Nasal cavity respiratory epithelium epithelial cell of viscerocranial mucosa (primary cell): ENCODE measurements at places on chromosomes 4 and X. TPM values are rescaled to one million over a fixed set of nuclear protein-coding genes. Genes with fewer than 3 reads are reported as not detected.

Gene SPINK2
- total RNA-seq: 0.28 TPM in 1 of 2 replicates, not detected in the other

Gene PASD1
- not detected in 2 replicates for total RNA-seq

Gene TEC
- total RNA-seq: 1.4 and 1.6 TPM in 2 replicates

Gene LGI2
- under 0.01 TPM in 1 of 2 replicates, not detected in the other for total RNA-seq

Gene NEUROG2
- not detected in 2 replicates for total RNA-seq

Gene CLTRN
- 1.00 and 1.0 TPM in 2 replicates for total RNA-seq

Gene LONRF3
- total RNA-seq: 0.34 and 1.7 TPM in 2 replicates

Gene MAGEA1
- not detected in 2 replicates for total RNA-seq

Gene ARL9
- under 0.01 and 0.28 TPM in 2 replicates for total RNA-seq

Gene DGKK
- total RNA-seq: not detected in 2 replicates

Gene PF4V1
- total RNA-seq: not detected in 2 replicates

Gene SLC26A1
- total RNA-seq: under 0.01 and 0.07 TPM in 2 replicates

Gene PABPC4L
- under 0.01 and 0.28 TPM in 2 replicates for total RNA-seq

Gene ADRA2C
- total RNA-seq: 0.34 and 0.93 TPM in 2 replicates

Gene SLC35A2
- total RNA-seq: 18.8 and 26.4 TPM in 2 replicates

Gene GUCY1A1
- 1.4 and 1.8 TPM in 2 replicates for total RNA-seq

Gene VEGFC
- total RNA-seq: 6.7 and 9.9 TPM in 2 replicates

Gene SPIN4
- 1.5 and 2.1 TPM in 2 replicates for total RNA-seq

Gene NXF3
- total RNA-seq: under 0.01 TPM in 1 of 2 replicates, not detected in the other

Gene BMPR1B
- total RNA-seq: 6.5 and 9.9 TPM in 2 replicates

Gene AMBN
- total RNA-seq: not detected in 2 replicates

Gene HSD17B13
- total RNA-seq: 0.07 TPM in 1 of 2 replicates, not detected in the other

Gene TMEM31
- not detected in 2 replicates for total RNA-seq

Gene AFM
- not detected in 2 replicates for total RNA-seq

Gene NMU
- 4.7 and 13.7 TPM in 2 replicates for total RNA-seq

Gene TMSB4X
- 1,593 and 3,921 TPM in 2 replicates for total RNA-seq

Gene SORCS2
- under 0.01 and 0.93 TPM in 2 replicates for total RNA-seq

Gene EDA
- total RNA-seq: 0.34 and 1.1 TPM in 2 replicates

Gene VAMP7
- 29.2 and 32.1 TPM in 2 replicates for total RNA-seq

Gene GPR50
- total RNA-seq: not detected in 2 replicates

Gene AFF2
- 0.14 TPM in 1 of 2 replicates, not detected in the other for total RNA-seq

Gene NRK
- under 0.01 TPM in 1 of 2 replicates, not detected in the other for total RNA-seq

Gene TGIF2LX
- not detected in 2 replicates for total RNA-seq

Gene CYTL1
- not detected in 2 replicates for total RNA-seq

Gene PWWP3B
- under 0.01 and 0.43 TPM in 2 replicates for total RNA-seq

Gene TMEM156
- 3.8 and 4.8 TPM in 2 replicates for total RNA-seq

Gene BEX1
- total RNA-seq: not detected in 2 replicates

Gene CT45A1
- not detected in 2 replicates for total RNA-seq

Gene CCDC149
- 4.4 and 10.6 TPM in 2 replicates for total RNA-seq

Gene CCKAR
- total RNA-seq: not detected in 2 replicates

Gene NKX3-2
- total RNA-seq: under 0.01 TPM in 1 of 2 replicates, not detected in the other

Gene GUCY1B1
- total RNA-seq: 1.4 and 2.7 TPM in 2 replicates

Gene PRKG2
- total RNA-seq: 5.1 and 7.2 TPM in 2 replicates

Gene RENBP
- total RNA-seq: 1.0 and 3.6 TPM in 2 replicates

Gene SPANXA2
- total RNA-seq: not detected in 2 replicates

Gene MAGEA9B
- not detected in 2 replicates for total RNA-seq

Gene DMD
- total RNA-seq: 5.5 and 14.7 TPM in 2 replicates

Gene SPANXN3
- total RNA-seq: not detected in 2 replicates

Gene APEX2
- 8.8 and 18.1 TPM in 2 replicates for total RNA-seq

Gene S100P
- 19.9 and 208 TPM in 2 replicates for total RNA-seq

Gene JADE3
- 6.8 and 10.7 TPM in 2 replicates for total RNA-seq

Gene PRR32
- not detected in 2 replicates for total RNA-seq

Gene TMEM255A
- 0.43 TPM in 1 of 2 replicates, not detected in the other for total RNA-seq

Gene F9
- total RNA-seq: not detected in 2 replicates
